ENCODE measurements at places on chromosomes 12 and 14.
A peak's percentile ranks its signal among the peaks of the same experiment; 100 is the strongest.

GRCh38 chr12:90280033-90280432 lies 571.4 kb upstream of the ATP2B1 start:
- no peak for DNase-seq

GRCh38 chr12:89750389-89751351 lies 42.0 kb upstream of the ATP2B1 start:
- DNase-seq = no peak

GRCh38 chr14:47332106-47332505 lies 343.3 kb downstream of the MDGA2 start:
- DNase-seq = no peak

- DNase-seq = no peak
Observed at GRCh38 chr12:50297027-50297426, 13.7 kb upstream of the LIMA1 start.

DNA sequence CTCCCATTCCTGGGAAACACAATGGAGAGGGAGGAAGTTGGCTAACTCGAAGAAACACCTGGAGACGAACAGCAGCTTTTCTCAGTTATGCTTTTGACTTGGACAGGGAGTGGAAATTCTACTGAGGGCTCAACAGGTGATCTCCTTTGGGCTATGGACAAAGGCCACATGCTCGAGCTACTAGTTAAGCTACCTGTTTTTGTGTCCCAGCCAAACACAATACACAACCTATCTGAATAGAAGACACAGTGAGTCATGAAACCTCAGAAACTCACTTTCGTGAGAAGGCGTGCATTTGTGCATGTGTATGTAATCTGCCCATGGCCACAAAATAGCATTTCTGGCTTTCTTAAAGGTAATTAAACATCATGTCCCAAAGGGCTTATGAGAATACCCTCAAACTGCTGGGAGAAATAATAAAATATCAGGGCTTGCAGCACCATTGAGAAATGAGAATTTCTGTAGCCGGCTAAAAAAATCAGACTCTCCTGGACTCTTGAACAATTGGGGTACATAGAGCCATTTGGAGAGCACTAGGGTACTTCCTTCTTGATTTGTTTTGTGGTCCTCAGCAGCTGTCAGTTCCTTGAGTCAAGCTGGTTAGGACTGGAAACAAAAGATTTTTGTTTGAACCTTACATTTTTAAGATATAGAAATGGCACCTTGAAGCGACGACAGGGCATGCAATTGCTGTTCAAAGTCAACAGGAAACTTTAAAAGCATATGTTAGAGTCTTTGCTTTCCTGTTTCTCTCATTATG lies 85.5 kb upstream of the PTHLH start:
- no peak for DNase-seq

DNA sequence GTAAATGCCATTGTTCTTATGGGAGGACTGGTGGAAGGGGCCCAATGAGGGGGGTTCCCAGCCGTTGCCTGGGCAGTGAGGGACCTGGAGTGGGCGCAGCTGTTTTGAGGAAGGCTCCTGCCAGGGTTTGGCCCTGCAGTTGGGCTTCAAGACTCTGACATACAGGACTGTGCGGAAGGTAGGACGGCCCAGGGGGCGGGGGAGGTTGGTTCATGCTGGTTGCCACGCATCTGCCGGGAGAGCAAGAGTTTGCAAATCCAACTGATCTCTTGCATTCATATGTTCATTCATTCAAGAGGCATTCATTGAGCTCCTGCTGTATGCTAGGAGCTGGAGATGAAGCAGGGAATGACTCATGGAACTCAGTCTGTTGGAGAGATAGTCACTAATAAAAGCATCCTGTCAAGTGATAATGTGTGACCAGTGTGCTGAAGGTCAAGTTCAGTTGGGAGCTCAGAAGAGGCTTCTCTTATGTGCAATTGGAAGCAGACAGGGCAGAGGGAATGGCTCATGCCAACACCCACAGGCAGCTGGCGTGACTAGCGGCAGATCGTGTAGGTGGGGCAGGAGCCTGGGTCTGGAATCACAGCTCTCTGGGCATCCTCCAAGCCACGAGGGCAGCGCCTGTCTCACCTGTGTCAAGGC lies 7.8 kb downstream of the SH2B3 start:
- DNase-seq = peak; percentile 19

DNA sequence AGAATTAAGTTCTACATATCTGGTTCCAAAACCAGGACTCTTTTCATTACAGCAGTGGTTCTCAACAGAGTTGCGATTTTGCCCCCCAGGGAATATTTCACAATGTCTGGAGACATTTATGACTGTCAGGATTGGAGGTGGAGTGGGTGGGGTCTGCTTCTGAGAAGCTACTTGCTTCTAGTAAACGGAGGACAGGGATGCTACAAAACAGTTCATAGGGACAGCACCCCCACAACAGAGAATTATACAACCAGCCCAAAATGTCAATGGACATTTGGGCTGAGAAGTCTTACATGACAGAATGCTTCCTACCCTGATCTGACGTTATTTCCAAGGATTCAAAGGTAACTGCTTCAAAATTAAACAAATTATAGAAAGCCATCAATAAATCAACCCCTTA lies 739 bp upstream of the SPATA7 start:
- DNase-seq = no peak

DNA sequence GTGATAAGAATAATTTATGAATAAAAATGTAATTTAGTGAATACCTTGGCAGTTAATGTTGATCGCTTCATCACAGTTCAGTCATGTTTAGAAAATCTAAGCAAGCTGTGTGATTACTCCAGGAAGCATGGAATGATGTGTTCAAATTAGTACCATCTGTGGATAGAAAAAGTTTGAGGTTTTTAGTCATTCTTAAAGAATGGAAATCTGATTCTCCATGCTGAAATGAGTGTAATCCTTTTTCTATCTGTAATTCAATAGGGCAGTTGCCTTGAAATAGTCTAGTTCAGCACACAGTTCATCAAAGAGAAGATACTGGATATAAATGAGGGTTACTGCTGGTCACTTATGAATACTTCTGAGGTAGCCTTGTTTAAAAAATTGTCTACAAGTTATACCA lies 127.2 kb upstream of the MYF6 start:
- DNase-seq = no peak

GRCh38 chr12:48445538-48445937 lies 26.8 kb upstream of the ANP32D start:
- no peak for DNase-seq

DNA sequence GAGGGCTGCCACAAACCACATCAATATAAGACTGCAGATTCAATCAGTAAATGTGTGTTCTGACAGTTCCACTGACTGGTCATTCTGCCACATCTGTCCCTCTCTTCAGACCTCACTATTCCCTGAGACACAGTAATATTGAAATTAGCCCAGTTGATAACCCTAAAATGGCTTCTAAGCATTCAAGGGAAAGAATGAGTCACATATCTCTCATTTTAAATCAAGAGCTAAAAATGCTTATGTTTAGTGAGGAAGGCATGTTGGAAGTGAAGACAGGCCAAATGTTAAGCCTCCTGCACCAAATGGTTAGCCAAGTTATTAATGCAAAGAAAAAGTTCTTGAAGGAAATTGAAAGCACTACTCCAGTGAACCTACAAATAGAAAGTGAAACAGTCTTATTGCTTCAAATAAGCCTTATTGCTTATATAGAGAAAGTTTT lies 24.5 kb upstream of the KIF21A start:
- no peak for DNase-seq

GRCh38 chr12:56208006-56208405 lies 13.7 kb downstream of the RNF41 start:
- no peak for DNase-seq

Measured in NCI-H1417 (cell line).